HTR-8/SVneo (cell line): ENCODE measurements at places on chromosomes 6 and 20.
A peak's percentile ranks its signal among the peaks of the same experiment; 100 is the strongest.

GRCh38 chr6:37679539-37680476, 17.9 kb downstream of the MDGA1 start:
- DNase-seq = no peak

- DNase-seq = no peak
These were observed 6.2 kb downstream of the NKX2-2 start for GRCh38 chr20:21507400-21508229.

DNA sequence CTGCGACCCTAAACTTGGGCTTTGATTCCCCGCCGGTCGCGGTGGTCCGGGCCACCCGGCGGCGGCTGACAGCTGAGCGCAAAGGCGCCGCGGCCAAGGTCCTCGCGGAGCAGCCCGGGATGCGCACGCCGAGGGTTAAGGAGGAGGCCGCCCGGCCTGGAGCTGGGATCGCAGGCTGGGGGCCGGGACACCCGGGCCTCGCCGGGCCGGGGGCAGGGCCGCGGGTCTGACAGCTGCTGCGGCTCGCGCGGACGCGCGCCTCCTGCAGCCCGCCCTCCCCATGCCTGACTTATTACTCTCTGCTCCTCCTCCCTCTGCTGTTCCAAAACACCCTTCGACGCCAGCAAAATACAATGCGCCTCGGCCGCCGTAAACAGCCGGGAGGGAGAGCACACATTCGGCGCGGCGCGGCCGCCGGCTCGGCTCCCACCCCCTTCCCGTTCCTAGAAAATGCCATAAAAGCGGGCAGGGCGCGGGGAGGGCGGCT, 746 bp downstream of the BACH2 start:
- DNase-seq = peak; percentile 32

DNA sequence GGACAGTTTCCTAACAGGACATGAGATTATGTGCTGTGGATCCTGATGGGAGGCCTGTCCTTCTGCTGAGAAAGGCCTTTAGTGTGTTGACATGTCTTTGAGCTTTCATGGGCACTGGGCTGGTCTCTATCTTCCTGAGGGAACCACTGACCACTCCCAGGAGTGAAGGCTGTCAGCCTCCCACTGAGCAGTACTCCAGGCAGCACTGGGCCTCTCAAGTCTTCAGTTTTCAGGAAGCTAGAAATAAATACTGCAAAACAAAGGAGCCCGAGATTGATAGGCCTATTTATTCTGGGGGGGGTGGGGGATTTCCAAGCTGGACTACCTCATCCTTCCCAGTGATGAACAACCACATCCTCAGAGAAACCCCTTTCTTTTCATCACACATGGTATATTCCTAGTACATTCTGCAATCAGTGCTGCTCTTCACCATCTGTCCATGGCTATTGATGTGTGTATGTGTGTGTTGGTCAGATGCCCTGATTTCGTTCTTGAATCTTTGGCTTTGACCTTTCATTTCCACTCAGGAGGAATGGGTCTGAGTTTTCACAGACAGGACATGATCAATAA, 180.9 kb upstream of the SPTLC3 start:
- no peak for DNase-seq

DNA sequence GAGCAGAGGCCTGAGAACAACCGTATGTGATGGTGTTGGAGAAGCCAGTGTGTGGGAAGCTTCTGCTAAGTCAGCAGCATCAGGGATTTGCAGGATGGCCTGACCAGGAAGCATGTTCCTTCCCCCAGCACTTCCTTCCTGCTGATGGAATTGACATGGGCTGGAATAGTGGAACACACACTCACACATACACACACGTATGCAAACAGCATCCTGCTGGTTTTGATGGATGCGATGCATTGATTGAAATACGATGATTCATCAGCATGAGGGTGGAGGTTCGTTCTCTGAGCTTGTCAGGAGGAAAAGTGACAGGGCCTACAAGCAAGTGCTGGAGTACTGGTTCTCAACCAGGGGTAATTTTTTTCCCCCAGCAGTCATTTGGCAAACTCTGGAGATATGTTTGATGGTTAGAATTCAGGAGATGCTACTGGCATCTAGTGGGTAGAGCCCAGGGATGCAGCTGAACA, 229.1 kb downstream of the NFATC2 start:
- DNase-seq = no peak

- no peak for DNase-seq
These were observed 347.2 kb downstream of the TAF4 start for GRCh38 chr20:61718361-61719005.

DNA sequence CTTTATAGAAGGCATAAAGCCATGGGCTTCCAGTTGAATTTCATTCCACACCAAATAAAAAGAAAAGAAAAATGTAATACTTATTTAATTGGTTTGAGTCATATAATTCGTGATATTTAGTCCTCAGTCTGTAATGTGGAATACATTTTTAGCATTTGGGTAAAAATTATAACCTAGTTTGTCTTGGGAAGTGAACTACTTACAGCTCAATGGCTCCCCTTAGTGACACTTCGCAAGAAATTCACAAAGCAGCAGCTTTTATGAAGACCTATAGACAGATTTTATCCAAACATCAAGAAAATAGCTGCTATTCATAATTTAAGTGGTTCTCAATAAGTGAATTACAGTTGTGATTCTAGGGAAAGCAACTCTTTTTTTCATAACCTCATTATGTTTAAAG, 72.1 kb downstream of the RSPO3 start:
- no peak for DNase-seq

- DNase-seq = no peak
These were observed 45.9 kb downstream of the TFAP2B start for GRCh38 chr6:50864601-50865000.

DNA sequence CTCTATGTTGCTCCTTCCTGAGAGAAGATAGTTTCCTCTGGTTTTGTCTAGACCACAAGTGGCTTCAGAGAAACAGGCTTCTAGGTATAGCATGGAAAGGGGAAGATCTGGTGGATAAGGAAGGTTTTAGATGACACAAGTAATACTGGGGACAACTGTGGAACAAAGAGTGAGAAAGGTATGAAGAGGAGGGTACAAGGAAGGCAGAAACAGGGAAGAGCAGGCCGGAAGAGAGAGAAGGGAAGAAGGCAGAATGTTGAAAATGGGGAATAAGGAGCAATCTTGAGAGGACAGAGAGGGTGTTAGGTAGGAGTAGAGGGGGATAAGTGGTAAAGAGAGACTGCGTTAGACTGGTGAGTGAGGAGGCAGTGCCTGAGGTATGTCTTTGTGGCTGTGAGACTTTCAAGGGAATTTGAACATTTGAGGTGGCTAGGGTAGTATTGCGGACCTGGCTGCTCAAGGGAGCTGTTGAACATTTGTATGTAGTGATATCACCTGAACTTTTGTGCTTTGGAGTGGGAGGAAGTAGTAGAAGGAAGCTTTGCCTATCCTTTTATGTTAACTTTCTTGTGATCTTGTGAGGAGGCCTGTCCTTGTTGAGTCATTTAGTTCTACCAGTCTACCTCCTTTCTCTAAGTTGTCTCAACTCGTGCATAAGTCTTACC, 69.5 kb downstream of the FOXO3 start:
- DNase-seq = no peak

DNA sequence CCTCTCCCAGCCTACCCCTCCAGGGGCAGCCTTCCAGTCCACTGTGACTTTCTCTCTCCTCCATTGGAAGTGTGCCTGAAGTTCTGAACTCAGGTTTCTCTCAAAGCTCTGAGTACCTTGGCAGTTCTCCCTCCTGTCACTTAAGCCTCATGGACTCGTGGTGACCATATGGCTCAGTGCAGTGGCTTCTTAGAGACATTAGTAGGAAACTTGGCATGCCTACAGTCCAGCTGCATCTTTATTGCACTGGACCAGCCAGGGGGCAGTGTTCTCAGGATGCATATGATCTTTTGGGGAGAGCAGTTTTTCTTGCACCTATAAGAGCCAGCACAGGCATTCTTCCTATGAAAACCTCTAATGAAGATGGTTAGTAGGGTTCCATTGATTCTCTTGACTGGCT, 47.5 kb upstream of the KCNK16 start:
- DNase-seq = no peak

- DNase-seq = no peak
These were observed 126.5 kb downstream of the UTRN start for GRCh38 chr6:144411531-144412165.

GRCh38 chr20:24638591-24639548, 169.4 kb downstream of the SYNDIG1 start:
- no peak for DNase-seq

- DNase-seq = no peak
These were observed 42.5 kb upstream of the ARMC2 start for GRCh38 chr6:108805611-108806167.

DNA sequence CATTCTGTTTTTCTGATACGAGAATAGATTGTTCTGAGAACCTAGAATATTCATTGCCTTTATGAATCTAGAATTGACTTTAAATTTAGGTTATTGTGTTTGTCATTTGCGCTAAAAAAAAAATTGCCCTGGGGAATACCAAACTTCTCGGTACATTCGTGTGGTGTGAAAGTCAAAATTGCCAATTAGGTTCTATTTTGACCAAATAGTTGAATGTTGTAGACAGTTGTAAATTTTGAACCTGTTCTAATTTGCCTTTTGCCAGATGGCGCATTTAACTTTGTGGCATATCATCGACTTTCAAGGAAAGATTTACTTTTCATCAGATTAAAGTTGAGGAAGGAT, 3.0 kb downstream of the WTAP start:
- no peak for DNase-seq

DNA sequence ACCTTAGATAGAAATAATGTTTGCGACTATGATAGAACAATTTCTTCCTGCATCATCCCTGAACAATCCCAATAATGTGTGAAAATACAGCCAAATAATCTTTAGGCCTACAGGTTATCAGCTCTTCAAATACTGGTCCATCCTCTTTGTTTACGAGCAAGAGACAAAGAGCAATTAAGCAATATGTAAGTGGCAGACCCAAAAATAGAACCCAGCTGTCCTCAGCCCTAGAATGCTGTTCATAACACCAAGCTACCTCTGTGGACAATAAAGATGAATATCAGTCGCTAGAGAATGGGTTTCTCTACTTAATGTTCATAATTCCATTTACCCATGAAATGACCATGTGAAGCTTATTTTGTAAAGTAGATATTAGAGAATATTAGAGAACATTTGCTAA, 28.4 kb upstream of the OSTM1 start:
- no peak for DNase-seq
